A549 treated with Hydrocortisone at 1 μM for 4 hours (cell line): ENCODE measurements at places on chromosomes 2 and 18. TPM values are rescaled to one million over a fixed set of nuclear protein-coding genes. Genes with fewer than 3 reads are reported as not detected.

CCT7 gene
- total RNA-seq: 544 to 950 TPM (median 585 TPM) in 5 replicates

SPP2 gene
- not detected in 5 replicates for total RNA-seq

CRYGD gene
- total RNA-seq: not detected in 5 replicates

DAPL1 gene
- total RNA-seq: not detected in 5 replicates

GAD1 gene
- 0.36 to 0.63 TPM (median 0.54 TPM) in 5 replicates for total RNA-seq

CPLX4 gene
- not detected in 5 replicates for total RNA-seq

KCNJ13 gene
- total RNA-seq: not detected in 5 replicates

SP140 gene
- total RNA-seq: 0.16 to 0.29 TPM in 2 of 5 replicates, not detected in the others

EVX2 gene
- total RNA-seq: not detected in 5 replicates

SNTG2 gene
- total RNA-seq: not detected in 5 replicates

SIGLEC15 gene
- 0.05 to 0.06 TPM in 2 of 5 replicates, not detected in the others for total RNA-seq

LCT gene
- 0.02 to 0.05 TPM (median 0.05 TPM) in 5 replicates for total RNA-seq

SCG2 gene
- 0.90 to 1.3 TPM (median 0.98 TPM) in 5 replicates for total RNA-seq

TMEM247 gene
- not detected in 5 replicates for total RNA-seq

FKBP7 gene
- 8.7 to 12.3 TPM (median 11.1 TPM) in 5 replicates for total RNA-seq

RESP18 gene
- not detected in 5 replicates for total RNA-seq

IL18RAP gene
- total RNA-seq: 0.03 to 0.09 TPM (median 0.06 TPM) in 4 of 5 replicates, not detected in the other

ACTR1B gene
- total RNA-seq: 38.1 to 44.6 TPM (median 42.1 TPM) in 5 replicates

ACVR1C gene
- 0.02 to 0.05 TPM in 2 of 5 replicates, not detected in the others for total RNA-seq
